NCI-H1417 (cell line): ENCODE measurements at places on chromosomes 2 and 18.

DNA sequence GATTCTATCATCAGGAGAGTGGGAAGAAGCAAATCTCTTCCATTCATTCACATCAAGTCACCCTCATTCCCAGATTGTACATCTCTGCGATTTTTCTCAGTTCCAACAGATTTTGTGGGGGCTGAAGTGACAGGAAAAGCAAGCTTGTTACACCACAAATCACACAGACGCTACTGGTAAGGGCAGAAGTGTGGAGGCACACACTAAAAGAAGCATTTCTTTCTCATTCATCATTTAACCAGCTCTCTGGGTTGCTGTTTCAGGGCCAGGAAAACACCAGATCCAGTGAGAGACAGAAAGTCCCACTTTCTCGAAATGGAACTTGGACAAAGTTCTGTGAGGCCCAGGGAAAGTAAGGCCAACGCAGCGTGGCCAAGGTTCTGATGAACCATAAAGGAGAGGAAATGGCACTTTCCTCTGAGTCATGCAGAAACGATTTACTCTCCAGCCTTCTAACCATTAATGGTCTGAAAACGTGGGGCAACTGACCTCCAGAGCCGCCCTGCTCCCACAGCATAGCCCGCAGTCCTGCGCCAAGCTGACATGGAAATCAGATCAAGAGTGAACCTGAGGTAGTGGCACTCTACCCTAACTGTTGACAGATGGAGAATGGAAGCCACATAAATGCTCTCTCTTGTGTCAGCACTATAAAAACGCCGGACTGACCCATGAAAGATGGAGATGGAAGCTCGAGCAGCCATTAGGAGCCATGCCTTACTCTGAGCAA, 191.0 kb downstream of the C1D start:
- DNase-seq = peak; percentile 79

- no peak for DNase-seq
Observed at GRCh38 chr2:174972924-174973323, 32.3 kb downstream of the CHN1 start.

GRCh38 chr2:23399674-23400261, 14.8 kb downstream of the KLHL29 start:
- DNase-seq = peak; percentile 22

DNA sequence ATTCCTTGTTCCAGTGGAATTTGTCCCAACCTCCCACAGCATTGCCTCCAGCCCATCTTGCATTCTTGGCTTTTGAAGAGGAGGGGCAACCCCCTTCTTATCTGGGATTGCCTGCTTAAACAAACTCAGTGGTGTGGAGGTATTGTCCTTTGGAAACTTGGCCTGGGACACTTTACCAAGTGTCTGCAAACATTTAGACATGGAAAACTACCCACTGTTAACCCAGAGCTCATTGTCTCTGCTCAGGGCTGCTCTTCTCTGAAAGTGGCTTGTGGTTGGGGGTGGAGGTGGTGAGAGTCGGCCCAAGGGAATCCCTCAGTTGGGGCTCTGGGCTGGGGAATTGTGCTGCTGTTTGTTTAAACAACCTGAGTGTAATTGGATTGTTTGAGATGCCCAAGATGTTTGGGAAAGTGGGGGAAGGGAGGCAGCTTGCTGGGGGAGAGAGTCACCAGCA, 178.3 kb upstream of the GATA6 start:
- no peak for DNase-seq

DNA sequence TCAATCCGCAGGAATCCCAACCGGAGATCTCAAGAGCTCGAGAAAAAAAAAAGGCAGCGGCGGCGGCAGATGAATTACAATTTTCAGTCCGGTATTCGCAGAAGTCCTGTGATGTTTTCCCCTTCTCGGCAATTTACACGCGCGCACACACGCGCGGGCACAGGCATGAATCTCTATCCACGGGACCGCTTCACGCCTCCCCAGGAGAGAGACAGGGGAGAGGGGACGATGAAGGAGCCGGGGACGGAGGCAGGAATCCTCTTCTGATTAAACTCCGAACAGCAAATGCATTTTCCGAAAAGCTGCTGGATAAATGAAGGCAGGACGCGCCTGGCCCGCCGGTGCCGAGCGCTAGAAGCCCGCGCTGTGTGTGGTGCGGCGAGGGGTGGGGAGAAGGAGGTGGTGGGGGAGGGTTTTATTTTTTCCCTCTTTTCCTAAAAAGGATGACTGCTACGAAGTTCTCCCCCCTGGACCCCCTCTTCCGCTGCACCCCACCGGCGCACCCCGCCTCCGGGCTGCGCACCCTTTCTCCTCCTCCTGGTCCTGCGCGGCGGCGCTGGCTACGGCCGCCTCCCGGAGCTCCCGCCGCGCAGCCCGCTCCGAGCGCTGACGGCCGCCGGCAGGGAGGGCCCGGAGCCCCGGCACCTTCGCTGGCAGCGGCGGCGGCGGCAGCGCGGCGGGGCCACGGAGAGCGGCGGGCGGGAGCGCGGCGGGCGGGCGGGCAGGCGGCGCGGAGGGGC, at the start of gene BCL2:
TSS of gene BCL2 (minus strand) at position 387 of the 740 bp plus-strand sequence.
- peak; percentile 40 for DNase-seq

GRCh38 chr2:172698041-172698863, 37.4 kb upstream of the RAPGEF4 start:
- DNase-seq = no peak

- DNase-seq = no peak
Observed at GRCh38 chr18:23317975-23318675, 135.0 kb upstream of the RIOK3 start.

DNA sequence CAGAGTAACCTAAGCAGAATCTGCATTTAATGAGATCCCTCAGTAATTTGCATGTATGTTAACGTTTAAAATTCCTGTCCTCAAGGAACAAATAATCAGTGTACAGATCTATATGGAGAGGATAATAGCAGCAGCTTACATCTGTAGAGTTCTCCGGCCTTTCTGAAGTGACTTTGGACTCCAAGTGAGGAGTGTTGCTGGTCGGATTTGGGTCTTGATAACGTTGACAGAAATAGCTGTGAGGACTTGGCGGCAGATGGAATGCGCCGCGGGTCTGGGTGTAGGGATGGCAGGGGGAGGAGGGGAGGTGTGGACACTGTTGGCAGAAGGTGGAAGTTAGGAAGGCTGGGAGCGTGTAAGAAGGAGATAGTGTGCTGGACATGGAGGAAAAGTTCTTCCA, 170.9 kb upstream of the GATA6 start:
- DNase-seq = no peak

DNA sequence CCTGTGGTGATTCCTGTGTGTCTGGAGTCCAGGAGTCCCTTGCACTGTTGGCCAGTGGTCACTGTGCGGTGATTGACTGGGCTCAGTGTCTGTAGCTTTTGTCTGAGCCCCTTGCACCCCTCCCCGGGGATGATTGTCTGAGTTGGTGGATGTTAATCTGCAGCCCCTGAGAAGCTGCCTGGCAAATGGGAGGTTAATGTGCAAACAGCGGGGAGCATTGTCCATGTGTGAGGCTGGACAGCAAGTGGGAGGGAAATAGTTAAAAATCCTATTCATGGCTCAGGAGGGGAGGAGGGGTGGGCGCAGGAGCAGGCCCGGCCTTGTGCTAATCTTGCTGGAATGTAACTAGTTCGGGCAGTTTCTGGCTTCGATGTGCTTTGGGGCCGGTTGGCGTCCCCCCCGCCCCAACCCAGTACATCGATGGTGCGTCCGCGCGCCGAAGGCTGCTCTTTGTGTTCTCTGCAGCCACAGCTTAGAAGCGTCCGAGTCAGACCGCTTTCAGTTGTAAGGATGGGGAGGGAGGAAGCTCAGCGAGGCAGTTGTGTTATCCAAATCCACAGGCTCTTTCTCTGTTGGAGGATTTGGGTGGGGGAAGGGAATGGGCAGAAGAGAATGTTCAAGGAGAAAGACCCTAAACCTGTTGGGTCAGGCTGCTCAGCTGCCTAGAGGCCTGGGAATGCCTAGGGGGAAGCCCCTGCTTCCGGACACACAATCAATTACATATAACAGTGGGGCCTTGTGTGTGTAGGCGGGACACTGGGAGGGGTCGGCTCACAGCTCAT, 71.8 kb downstream of the TGOLN2 start:
- peak; percentile 39 for DNase-seq

GRCh38 chr2:30039101-30039500, 107.7 kb upstream of the YPEL5 start:
- DNase-seq = no peak

DNA sequence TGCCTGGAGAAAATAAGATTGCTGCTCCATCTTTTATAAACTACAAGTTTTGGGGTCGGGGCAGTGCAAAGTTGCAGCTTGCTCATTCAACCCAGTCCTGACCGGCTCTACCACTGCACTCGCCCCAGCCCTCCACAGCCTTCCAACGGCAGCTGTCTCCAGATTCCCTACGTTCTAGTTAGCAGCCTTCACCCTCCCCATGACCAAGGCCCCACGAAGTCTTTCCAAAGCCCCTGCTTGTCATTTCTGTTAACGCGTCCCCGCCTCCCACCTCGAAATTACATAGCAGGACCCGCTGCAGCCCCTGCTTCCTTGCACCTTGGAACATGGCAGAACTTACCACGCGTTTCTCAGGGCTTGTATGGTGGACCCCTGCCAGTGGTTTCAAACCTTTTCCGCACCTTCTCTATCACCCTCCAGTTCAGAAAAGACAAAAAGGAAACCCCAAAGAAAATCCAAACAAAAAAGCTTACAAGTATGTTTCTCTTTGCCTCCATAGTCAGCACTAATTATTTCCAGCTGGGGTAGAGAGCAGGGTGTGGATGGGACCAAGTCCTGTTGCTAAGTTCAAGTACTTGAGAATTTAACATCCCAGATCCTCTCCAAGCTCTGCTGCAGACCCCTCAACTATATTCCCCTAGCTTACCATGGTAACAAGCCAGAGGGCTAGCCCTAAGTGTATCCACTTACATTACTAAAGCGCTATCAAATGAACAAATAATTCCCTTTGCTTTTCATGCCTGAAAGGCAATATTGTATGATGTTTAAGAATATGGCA, 161.5 kb downstream of the TGIF1 start:
- DNase-seq = no peak

DNA sequence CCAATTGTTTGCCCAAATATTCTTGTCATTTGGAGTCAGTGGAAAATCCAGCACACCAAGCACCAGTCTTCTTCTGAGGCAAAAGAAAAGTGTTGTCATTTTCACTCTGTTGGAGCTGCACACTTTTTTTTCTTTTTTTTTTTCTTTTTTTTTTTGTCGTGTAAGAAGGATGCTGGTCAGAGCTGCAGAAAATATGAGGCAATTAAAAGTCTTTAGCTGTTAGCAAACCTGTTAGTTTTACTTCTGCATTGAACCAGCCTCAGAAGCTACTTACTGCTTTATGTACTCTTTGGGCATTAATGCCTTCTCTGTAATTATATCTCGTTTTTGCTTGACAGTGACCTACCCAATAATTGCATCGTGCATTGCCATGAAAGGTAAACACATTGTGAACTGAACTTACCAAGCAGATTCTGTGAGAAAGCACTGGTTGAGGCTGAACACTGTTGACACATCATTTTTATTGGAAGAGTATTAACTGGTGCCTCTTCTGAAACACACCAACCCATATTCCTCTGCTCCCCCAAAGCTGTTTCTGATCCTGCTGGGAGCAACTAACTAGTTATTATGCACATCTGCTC, 165.4 kb downstream of the CAPN13 start:
- peak; percentile 72 for DNase-seq

GRCh38 chr18:41875094-41875780, 79.8 kb upstream of the PIK3C3 start:
- no peak for DNase-seq

GRCh38 chr2:160838691-160839090, 321.5 kb upstream of the TANK start:
- DNase-seq = no peak

GRCh38 chr2:151627353-151627752, 106.9 kb downstream of the NEB start:
- DNase-seq = no peak

- DNase-seq = no peak
Observed at GRCh38 chr2:241797441-241798080, 11.4 kb upstream of the NEU4 start.

DNA sequence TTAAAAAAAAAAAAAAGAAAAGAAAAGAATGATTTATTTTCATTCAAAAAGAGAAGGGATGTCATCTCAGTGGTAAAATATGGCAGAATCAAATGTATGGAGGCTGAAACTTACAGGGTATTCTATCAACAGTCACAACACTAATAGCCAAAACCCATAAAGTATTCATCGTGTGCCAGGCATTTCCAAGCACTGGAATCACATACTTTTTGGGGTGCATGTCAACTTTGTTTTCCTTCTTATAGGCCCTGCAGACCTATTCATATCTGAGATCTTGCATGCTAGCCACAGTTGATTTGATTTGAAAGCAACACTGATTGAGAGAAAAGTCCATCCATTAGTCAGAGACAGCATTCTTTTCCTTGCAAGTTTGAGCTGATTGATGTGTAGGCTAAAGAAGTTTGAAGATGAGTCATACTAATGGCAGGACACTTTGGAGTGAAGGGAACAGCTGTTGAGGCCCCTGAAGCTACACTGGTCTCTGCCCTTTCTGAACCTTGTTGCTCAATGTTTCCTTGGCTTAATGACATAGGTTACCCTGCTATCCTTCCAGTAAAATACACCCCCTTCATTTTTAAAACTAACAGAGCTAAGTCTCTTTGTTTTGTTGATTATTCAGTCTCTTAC, 22.0 kb downstream of the KATNAL2 start:
- no peak for DNase-seq

- DNase-seq = no peak
Observed at GRCh38 chr2:18455236-18455862, 105.1 kb downstream of the RDH14 start.

- no peak for DNase-seq
Observed at GRCh38 chr18:37572736-37573135, 7.1 kb upstream of the CELF4 start.
